ENCODE measurements at places on chromosomes 1 and 21.

GRCh38 chr21:46187261-46187660, 3.0 kb upstream of the SPATC1L start:
- DNase-seq: no peak

- DNase-seq: no peak
Observed at GRCh38 chr1:209073879-209074278, 509.6 kb upstream of the CAMK1G start.

GRCh38 chr1:165545974-165546373, 2.2 kb downstream of the LRRC52 start:
- DNase-seq: no peak

- no peak for DNase-seq
Observed at GRCh38 chr1:3842912-3843311, 14.1 kb downstream of the CEP104 start.

DNA sequence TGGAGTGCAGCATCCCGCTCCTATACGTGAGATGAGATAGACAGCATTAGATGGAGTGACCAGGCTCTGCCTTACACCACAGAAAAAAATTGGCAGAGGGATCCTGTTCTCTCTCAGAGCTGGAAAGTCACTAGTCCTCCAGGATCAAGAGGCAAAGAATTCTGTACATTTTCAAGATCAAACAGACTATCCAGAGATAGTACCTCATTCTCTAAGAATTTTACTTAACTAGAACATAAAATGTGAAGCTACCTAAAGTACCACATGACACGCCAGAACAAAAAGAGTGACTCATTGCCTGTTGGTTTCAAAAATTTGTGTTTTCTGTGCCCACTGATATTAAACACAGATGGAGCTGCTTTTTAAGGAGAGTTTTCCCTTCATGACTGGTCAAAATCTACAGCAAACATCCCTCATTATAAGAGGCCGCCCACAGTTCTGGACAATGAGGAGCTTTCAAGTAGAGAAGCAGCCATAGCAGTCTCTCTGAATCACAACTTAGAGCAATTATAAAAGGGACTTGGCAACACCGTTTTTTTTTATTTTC, 32.3 kb downstream of the CD160 start:
- no peak for DNase-seq

DNA sequence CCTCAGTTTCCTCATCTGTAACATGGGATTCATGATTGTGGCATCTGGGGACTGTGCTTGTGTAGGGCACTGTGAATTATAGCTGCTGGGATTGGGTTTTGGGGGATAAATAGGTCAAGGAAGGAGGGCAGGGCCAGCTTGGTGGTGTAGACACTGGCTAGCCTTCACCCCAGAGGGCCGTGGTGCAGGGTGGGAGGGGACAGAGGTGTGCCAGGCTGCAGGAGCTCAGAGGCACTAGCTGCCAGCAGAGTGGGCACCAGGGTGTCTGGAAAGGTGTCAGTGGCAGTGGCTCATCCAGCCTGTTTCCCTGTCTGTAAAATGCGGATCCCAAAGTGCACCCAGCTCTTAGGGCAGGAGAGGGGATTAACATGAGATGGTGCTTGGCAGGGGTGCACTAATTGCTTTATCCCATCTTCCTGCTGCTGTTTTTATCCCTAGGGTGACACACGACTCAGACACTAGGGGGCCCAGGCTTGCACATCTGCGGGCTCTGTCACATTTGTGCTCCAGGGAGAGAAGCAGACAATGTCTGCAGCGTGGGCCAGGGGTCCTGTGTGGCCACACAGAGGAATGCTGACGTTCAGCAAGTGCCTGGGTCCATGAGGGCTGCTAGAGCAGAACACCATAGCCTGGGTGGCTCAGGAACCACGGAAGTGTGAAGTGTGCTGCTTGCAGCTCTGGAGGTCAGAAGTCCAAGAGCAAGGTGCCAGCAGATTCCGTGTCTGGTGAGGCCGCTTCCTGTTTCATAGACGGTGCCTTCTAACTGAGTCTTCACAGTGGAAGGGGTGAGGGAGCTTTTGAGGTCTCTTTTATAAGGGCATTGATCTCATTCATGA, 19.3 kb downstream of the OBSCN start:
- DNase-seq: no peak

DNA sequence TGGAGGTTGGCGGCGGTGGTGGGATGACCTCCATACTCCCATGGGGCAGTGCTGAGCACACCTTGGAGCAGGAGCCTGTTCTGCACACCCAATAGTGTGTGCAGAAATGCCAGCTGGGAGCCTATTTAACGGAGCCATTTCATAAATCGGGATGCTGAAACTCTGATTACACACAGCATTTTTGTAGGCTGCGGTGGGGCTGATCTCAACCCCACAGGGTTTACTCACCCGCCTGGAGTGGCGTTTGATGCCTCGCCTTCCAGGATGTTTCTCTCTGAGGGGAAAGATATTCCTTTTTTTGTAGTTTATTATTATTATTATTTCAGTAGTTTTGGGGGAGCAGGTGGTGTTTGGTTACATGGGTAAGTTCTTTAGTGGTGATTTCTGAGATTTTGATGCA, 82.6 kb upstream of the WDR26 start:
- DNase-seq: no peak

- DNase-seq: no peak
Observed at GRCh38 chr1:239763850-239764249, 327.8 kb upstream of the FMN2 start.

DNA sequence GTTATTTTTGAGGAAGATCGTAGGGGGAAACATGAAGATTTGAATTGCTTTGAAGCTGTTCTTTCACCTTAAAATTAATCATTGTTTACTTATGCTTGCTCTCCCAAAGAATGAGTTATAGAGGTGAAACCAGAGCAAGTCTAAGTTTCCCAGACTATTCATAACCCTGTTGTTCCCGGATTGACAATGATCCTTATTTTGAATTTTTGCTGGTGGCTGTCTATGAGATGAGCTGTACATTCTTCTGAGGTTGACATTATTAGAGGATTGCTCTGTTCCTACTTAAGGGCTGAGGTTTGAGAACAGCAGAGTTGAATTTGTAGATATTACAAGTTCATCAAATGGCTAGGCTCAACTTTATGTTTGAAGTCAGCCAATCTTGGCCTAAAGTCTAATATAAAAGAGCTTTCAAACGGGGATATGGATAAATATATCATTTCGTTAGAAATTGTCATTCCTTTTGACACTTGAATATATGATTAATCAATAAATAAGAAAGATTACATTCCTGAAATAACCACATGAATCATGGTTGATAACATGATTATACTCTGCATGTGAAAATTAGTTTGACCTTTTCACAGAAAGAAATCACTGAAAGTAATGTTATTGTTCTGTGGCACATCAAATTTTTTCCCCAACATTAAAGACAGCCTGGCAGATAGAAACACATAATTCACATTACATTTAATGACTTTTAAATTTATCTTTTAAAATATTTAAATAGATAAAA, 19.1 kb upstream of the PDE4B start:
- DNase-seq: no peak

- no peak for DNase-seq
Observed at GRCh38 chr1:173015629-173016028, 35.1 kb downstream of the TNFSF18 start.

DNA sequence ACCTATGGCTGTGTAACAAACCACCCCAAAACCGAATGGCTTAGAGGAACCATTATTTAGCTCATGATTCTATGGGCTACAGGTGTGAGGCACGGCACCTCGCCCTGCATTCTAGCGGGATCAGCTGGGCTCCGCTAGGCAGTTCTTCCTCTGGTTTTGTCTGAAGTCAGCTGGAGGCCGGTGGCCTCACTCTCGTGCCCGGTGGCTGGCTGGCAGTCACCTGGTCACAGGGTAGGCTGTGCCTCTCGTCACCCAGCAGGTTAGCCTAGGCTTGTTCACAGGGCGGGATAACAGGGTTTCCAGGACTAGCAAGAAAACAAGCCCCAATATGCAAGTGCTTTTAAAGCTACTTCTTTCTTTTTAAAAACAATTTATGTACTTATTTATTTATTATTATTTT, 16.3 kb upstream of the AGPAT3 start:
- DNase-seq: no peak

GRCh38 chr1:3858231-3858981, 1.1 kb downstream of the DFFB start:
- DNase-seq: no peak

GRCh38 chr1:46425726-46426125, 31.6 kb downstream of the FAAH start:
- DNase-seq: no peak

- DNase-seq: no peak
Observed at GRCh38 chr1:185478877-185479276, 161.8 kb upstream of the IVNS1ABP start.

DNA sequence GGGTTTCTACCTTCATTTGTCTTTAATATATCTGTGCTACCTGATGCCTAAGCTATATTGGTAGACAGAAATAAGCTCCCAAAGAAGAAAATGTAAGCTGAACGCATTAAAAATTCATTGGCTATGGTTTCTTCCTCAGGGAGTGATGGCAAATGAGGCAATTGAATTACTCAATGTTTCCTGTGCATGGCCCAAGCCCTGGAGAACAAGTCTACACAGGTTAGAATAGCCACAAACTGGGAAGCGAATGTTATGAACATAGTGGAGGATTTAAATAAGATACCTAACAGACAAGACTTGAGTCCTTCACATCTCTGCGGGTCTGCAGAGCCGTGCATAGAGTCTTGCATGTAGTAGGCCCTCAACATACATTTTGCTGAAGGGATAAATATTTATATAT, 350.3 kb downstream of the RWDD3 start:
- no peak for DNase-seq

Data from stimulated activated CD4-positive, alpha-beta T cell treated with anti-CD3 and anti-CD28 coated beads, Interleukin-15, amount 100 ng/mL, for 1 hour (primary cell).